ENCODE measurements at places on chromosomes 4 and X.

DNA sequence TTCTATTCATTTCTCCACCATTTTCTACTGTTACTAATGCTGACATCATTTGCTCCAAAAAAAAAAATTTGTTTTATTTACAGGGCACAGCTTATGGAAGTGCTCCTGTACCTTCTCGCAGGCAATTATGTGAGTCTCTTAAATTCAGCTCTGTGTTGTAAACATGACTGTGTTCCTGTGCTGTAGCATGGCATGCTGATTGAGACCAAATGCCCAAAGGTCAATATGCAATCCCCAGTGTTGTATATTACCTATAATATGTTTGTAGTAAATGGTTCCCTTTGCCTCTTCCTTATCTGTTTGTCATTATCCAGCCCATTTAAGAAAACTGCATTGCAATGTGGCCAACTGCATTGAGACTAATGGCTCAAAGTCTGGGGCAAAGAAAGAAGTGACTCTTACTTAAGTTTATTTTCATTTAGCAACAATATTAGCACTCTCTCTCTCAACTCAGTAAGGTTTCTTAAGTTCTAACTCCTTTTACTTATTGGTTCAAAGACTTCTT is 1020.0 kb upstream of the GRID2 start:
- DNase-seq, result no peak

GRCh38 chrX:118459494-118459893 is 36.1 kb upstream of the DOCK11 start:
- no peak for DNase-seq

DNA sequence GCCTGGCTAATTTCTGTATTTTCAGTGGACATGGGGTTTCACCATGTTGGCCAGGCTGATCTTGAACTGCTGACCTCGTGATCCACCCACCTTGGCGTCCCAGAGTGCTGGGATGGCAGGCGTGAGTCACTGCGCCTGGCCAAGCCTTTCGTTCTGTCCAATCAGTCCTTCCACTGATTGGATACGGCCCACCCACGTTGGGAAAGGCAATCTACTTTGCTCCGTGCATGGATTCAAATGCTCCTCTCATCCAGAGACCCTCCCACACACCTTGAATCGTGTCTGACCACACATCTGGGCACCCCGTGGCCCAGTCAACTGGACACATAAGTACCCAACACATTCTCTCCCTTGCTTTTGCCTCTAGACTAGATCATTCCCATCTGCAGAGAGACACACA is 74.9 kb downstream of the CRLF2 start:
- no peak for DNase-seq

GRCh38 chr4:142940425-142941330 is 94.6 kb upstream of the INPP4B start:
- DNase-seq, result no peak

GRCh38 chr4:54587107-54587891 is 70.5 kb upstream of the KIT start:
- DNase-seq, result no peak

- DNase-seq, result no peak
Measured at GRCh38 chr4:16824278-16824806, 74.1 kb downstream of the LDB2 start.

GRCh38 chrX:56788717-56789122 is 59.7 kb downstream of the NBDY start:
- no peak for DNase-seq

DNA sequence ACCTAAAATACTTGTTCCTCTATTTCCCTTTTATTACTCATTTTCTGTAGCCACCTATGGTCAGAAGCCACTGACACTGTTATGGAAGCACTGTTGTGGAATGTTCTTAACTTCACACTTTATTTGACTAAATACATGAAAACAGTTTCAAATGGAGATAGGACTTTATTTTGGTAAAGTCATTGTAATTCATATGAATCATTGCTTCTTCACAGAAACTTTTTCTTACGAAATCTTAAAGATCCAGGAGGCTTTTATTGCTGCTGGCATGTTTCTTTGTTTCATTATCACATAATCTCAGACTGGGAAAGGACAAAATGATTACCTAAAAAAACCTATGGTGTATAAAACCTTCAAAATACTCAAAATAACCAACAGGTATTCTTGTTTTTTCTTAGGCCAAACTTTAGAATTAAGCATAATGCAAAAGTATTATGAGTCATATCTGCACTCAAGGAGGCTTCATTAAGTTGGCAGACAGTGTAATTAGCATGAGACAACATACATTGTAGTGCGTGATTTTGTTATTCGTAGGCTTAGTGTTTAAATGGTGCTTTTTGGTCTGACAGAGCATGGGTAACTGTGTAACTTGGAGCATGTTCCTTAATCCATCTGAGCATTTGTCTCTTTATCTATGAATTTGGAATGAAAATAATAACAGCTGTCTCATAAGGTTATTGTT is 58.0 kb downstream of the SH3BGRL start:
- DNase-seq, result no peak

GRCh38 chr4:78336093-78336943 is 215.3 kb upstream of the ANXA3 start:
- DNase-seq, result no peak

GRCh38 chr4:171891038-171891437 is 77.8 kb downstream of the GALNTL6 start:
- DNase-seq, result no peak
